ENCODE measurements at places on chromosomes 13 and 19.

GRCh38 chr13:66159511-66159910, 1070.6 kb downstream of the PCDH9 start:
- no peak for DNase-seq

GRCh38 chr13:102569488-102569887, 27.3 kb upstream of the TPP2 start:
- DNase-seq, result no peak

- no peak for DNase-seq
Observed at GRCh38 chr13:30984620-30985019, 52.2 kb downstream of the TEX26 start.

DNA sequence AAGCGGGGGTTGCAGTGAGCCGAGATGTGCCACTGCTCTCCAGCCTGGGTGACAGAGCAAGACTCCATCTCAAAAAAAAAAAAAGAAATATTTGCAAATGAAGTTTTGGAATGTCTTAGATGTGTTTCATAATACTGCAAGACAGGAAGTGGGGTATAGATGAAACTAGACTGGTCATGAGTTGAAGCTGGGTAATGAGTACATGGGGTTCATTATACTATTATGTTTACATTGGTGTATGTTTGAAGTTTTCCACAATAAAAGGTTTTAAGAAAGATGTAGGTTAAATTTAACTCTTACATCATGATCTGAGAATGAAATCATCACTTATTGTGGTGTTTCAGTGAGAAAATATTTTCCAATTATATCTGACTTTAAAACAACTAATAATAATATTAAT, 19.0 kb downstream of the FNDC3A start:
- no peak for DNase-seq

GRCh38 chr13:64429691-64430090, 2800.4 kb downstream of the PCDH9 start:
- DNase-seq, result no peak

- DNase-seq, result no peak
Observed at GRCh38 chr13:91450913-91451312, 52.5 kb downstream of the GPC5 start.

GRCh38 chr13:97215325-97215724, 6.8 kb upstream of the MBNL2 start:
- DNase-seq, result no peak
